ENCODE measurements at places on chromosomes 4 and X.

- DNase-seq = no peak
Measured at GRCh38 chr4:123880631-123881030, 484.0 kb downstream of the SPRY1 start.

- DNase-seq = no peak
Measured at GRCh38 chrX:87626996-87627395, 109.4 kb downstream of the KLHL4 start.

DNA sequence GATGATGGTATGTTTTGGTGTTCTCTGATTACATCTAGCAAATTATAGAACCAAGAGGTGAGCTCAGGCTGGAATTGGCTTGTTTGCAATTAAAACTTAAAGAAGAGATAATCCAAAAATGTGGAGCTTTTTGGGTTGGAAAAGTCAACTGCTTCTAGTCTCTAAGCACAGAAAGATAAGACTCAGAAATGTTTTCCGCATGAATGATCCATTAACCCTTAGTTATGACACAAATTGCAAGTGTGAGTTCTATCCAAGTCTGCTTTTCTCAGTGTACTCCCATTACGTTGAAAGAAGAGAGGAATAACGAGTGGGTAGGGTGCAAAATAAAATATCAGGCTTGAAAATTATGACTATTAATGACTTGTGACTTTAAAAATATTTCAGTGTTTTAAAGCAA, 38.5 kb downstream of the HPGD start:
- no peak for DNase-seq

- DNase-seq = no peak
Measured at GRCh38 chr4:106316773-106317409, 541 bp downstream of the AIMP1 start.

- no peak for DNase-seq
Measured at GRCh38 chr4:148016063-148016637, 284.3 kb downstream of the ARHGAP10 start.

- no peak for DNase-seq
Measured at GRCh38 chr4:85430697-85431096, 44.3 kb upstream of the ARHGAP24 start.

GRCh38 chr4:64144994-64145393, 264.3 kb downstream of the TECRL start:
- no peak for DNase-seq

DNA sequence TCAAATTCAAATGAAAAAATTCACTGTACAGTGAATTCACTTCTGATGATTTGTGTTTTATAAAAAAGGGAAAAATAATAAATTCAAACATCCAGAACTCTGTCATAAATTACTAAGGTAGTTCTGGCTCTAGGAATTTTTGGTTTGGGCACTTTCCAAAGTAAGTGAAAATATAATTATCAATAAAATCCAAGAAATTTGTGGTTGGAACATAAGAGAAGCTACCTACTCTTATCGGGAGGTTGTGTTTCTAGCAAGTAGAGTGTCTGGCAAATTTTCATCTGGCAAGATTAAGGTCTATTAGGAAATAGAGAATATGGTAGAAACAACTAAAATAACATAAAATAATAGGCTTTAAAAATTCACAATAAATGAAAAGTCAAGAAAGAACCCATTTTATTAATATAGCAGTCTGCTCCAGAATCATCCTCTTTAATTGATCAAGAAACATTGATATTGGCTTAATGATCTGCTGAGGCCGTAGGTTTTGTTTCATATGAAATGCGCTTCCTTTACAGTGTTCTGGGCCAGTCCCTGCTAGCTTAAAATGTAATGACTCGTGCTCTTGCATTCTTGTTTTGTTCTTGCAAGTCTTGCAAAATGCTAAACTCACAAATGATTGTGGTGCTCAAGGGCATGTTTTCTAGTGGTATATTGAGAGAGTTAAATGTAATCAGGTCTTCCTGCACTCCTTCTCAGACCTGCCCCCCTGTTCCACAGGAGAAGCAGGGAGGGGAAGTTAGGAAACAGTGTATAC, 331.4 kb downstream of the RAPGEF2 start:
- DNase-seq = no peak

- no peak for DNase-seq
Measured at GRCh38 chr4:172844556-172844955, 324.1 kb upstream of the GALNT7 start.

GRCh38 chr4:95129821-95130311, 372.1 kb downstream of the BMPR1B start:
- peak; percentile 28 for DNase-seq
